ENCODE measurements at places on chromosomes 11 and 22. TPM values are rescaled to one million over a fixed set of nuclear protein-coding genes. Genes with fewer than 3 reads are reported as not detected.

The TMEM25 gene
- total RNA-seq, result 23.2 TPM

The HORMAD2 gene
- not detected for total RNA-seq

The FAM83F gene
- not detected for total RNA-seq

The TALDO1 gene
- 178 TPM for total RNA-seq

The PGR gene
- total RNA-seq, result under 0.01 TPM

The NAT10 gene
- 12.2 TPM for total RNA-seq

The EMID1 gene
- total RNA-seq, result not detected

The PLA2G3 gene
- total RNA-seq, result 0.23 TPM

The CEP126 gene
- 0.89 TPM for total RNA-seq

The PATE2 gene
- total RNA-seq, result not detected

The WNT11 gene
- 0.37 TPM for total RNA-seq

The RHOD gene
- total RNA-seq, result 10.1 TPM
